Right kidney (tissue), 9 donors: ENCODE measurements at places on chromosomes 1 and 21.

GRCh38 chr1:9151328-9151860 is 22.5 kb upstream of the GPR157 start:
- DNase-seq, result no peak

- no peak for DNase-seq
These were observed 20.0 kb downstream of the ATAD3B start for GRCh38 chr1:1491601-1492000.

DNA sequence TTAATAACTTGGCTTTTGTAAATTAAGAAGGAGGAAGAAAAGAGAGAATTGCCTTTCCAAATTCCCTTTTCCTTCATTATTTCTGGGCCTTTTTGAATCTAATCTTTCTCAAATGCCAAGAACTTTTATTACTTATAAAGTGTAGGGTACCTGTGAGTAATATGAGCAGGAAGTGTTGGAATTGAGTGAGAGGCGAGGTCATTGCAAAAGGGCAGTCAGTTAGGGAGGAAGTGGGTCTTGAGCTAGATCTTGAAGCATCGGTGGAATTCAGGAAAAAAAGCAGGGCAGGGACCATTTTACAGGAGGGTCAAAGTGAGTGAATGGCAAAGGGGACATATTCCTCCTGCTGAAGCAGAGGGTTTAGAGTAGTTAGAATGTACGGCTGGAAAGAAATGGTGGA is 23.4 kb downstream of the DDI2 start:
- no peak for DNase-seq

DNA sequence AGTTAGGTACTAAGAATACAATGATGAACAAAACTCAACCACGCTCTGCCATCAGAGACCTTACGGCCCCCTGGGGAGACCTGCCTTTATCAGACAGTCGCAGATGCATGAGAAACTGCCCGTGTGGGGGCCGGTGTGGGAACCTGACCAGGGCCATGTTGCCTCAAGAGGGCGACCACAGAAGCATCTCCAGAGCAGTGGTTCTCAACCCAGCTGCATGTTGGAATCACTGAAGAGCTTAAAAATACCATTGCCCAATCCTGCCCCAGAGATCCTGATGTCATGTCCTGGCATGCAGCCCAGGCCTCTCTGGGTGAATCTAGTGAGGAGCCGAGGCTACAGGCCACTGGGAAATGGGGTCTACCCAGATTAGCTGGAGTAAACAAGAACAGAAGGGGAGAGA is 108.7 kb downstream of the PRDM2 start:
- DNase-seq, result no peak

- DNase-seq, result no peak
These were observed 82.7 kb upstream of the ESRRG start for GRCh38 chr1:216805953-216806352.

DNA sequence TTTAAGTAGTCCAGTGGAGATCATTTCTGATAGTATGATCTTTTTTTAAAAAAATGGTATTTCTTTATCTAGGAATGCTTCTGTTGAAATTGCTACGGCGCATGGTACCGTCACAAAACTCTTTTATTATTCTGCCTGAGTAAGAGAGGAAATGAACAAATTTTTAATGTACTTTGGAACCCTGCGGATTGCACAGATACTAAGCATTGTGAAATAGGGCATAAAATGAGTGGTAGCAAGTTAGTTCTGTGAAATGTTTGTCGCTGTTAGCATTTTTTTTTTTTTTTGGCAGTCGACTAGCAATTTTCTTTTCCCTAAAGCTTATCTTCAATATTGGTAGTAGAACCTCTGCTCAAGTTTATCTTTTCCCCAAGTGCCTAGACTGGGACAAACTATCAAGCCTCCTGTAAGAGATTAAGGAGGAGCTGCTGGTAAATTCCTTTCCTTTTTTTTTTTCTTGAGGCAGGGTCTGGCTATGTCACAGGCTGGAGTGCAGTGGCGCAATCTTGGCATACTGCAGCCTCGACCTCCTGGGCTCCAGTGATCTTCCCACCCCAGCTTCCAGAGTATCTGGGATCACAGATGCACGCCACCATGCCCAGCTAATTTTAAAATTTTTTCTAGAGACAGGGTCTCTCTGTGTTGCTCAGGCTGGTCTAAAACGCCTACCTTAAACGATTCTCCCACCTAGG is 2.2 kb downstream of the ITSN1 start:
- no peak for DNase-seq

DNA sequence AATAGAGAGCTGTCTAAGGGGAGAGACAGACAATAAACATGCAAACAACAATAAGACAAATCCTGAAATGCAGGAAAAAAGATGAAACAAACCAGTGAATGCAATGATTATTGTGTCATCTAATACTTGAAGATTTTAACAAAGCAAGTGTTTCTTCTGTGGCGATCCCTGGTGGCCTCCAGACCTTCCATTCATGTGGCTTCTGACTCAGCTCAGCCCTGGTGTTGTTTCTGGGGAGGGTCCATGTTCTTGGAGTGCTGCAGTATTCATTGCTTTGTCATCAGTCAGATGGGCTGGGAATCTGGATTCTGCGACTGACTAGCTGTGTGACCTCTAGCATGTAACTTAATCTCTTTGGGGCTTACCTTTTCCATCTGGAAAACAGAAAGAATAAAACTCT is 1.5 kb upstream of the C2CD4D start:
- DNase-seq, result no peak

DNA sequence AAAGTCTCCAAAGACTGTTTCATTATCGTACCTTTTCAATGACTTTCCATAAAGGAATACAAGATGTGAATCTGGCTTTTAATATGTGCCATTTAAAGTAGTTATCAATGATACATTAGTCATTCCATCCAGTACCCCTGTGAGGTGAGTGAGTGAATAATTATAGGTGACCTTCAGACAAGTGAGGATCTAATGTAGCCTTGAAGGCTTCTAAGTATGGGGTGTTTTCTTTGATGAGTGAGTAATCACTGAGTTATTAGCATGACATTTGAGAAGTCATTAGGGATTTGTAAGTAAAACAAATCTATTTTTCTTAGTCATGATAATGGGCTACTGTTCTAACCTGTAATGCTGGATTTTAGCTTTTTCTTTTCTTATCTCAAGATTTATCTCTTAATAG is 831.4 kb downstream of the ADGRL2 start:
- no peak for DNase-seq

- no peak for DNase-seq
These were observed 9.1 kb upstream of the PADI2 start for GRCh38 chr1:17128361-17128760.

GRCh38 chr1:177053648-177054047 is 110.9 kb downstream of the ASTN1 start:
- DNase-seq, result no peak

- no peak for DNase-seq
These were observed 5.8 kb upstream of the CTSE start for GRCh38 chr1:206029484-206029883.

GRCh38 chr1:80363689-80364475 is 1357.4 kb upstream of the ADGRL4 start:
- no peak for DNase-seq

- no peak for DNase-seq
These were observed 76.8 kb downstream of the FOXJ3 start for GRCh38 chr1:42258218-42258617.

DNA sequence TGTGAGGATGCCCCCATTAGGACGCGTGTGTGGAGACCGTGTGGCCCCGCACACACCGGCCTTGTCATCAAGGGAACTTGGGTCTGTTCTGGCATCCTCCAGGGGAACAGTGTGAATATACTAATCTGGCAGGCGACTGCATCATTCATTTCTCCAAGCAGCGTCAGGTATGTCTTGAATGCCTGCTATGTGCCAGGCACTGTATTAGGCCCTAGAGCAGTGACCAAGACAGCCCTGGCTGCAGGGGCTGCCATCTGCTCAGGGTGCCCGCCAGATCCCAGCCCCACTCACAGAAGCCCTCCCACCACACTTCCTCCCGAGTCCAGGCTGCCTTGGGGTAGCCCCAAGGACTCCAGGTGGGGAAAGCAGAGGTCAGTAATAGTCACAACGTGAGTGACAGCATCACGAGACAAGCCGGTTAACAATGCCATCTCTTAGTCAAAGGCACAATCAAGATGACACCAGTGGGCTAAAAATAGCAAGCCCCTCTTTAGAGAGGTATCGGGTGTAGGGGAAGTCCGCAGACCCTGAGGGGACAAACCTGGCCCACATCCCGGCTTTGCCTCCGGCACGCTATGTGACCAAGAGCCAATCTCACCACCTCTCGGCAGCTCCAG is 7.5 kb upstream of the LAPTM5 start:
- DNase-seq, result no peak

DNA sequence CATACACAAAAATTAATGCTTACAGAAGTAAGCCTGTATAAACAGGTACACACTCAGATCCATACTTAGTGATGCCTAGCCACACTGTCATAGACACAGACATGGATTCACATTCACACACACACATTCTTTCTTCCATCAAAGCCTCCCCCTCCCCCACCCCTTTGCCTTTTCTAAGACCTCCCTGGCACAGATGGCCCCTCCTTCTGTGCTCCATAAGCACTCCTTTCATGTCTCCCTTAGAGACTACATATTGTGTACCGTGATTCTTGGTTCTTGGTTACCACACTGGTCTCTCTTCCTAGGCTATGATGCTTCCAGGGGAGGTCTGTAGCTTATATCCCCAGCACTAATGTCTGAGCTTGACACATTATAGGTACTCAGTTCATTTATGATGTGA is 2.0 kb upstream of the NHLH2 start:
- DNase-seq, result no peak

- no peak for DNase-seq
These were observed 481 bp upstream of the SLAMF1 start for GRCh38 chr1:160647329-160647720.

GRCh38 chr1:110798691-110799256 is 74.2 kb upstream of the CD53 start:
- DNase-seq, result no peak

DNA sequence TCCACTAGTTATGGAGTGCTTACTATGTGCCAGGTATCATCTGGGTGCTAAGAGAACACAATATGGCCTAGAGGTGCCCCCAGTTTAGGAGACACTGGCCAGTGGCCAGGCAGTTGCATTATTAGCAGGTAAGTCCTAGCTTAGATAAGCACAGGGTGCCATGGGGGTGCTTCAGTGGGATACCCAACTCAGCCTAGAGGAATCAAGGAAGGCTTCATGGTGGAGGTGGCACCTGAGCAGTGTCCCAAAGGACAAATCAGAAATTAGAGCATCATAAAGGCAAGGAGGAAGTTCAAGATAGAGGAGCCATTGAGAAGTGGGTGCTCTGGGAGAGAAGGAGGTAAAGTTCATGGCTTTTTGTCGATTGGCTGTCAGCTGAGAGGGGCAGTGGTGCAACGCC is 31.9 kb upstream of the PKP1 start:
- DNase-seq, result no peak
